Activated gamma-delta T cell treated with anti-CD3 and anti-CD28 coated beads, Interleukin-2, amount 50 U/mL, for 16 hours (primary cell): ENCODE measurements at places on chromosomes 3 and 15.

GRCh38 chr15:96367311-96368200, 37.1 kb downstream of the NR2F2 start:
- no peak for DNase-seq

DNA sequence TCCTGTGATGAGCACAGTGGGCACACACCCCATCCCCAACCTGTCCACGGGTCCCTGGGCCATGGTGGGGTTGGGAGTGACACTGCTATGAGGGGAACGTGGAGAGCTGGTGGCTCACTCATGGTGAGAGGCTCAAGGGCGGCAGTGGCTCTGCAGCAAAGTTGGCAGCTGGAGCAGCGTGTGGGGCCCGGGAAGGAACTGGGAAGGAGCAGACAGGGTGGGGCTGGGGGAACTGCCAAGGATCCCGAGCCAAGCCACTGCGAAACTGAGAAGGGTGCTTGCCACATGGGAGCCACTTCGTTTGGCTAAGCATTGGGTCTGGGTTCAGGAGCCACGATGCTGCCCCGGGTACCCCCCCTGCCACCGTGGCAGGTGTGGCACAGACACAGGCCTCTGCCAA, 80.1 kb downstream of the SNRK start:
- no peak for DNase-seq

DNA sequence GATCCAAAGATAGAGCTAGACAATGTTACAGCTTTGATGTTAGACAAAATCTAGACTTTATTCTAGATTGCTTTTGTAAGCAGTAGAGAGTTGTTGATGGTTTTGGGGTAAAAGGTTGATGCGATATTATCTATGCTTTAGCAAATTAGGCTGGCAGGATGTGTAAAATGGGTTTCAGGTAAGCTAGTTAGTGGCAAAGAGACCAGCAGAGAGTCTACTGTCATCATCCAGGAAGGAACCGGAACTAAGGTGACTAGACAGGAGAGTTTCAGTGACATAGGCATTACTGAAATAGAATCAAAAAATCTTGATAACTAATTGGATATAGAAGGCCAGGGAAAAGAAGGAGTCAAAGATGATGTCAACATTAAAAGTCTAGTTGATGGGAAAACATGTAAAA, 11.1 kb downstream of the OR5K2 start:
- DNase-seq: no peak

DNA sequence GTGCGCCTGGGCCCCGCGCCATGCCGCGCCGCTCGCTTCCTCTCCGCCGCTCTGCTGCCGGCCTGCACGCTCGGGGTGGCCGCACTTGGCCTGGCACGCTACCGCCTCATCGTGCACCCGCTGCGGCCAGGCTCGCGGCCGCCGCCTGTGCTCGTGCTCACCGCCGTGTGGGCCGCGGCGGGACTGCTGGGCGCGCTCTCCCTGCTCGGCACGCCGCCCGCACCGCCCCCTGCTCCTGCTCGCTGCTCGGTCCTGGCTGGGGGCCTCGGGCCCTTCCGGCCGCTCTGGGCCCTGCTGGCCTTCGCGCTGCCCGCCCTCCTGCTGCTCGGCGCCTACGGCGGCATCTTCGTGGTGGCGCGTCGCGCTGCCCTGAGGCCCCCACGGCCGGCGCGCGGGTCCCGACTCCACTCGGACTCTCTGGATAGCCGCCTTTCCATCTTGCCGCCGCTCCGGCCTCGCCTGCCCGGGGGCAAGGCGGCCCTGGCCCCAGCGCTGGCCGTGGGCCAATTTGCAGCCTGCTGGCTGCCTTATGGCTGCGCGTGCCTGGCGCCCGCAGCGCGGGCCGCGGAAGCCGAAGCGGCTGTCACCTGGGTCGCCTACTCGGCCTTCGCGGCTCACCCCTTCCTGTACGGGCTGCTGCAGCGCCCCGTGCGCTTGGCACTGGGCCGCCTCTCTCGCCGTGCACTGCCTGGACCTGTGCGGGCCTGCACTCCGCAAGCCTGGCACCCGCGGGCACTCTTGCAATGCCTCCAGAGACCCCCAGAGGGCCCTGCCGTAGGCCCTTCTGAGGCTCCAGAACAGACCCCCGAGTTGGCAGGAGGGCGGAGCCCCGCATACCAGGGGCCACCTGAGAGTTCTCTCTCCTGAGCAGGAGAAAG, 951 bp downstream of the GPR62 start:
- no peak for DNase-seq

- no peak for DNase-seq
Observed at GRCh38 chr3:61777483-61777882, 216.1 kb downstream of the PTPRG start.

DNA sequence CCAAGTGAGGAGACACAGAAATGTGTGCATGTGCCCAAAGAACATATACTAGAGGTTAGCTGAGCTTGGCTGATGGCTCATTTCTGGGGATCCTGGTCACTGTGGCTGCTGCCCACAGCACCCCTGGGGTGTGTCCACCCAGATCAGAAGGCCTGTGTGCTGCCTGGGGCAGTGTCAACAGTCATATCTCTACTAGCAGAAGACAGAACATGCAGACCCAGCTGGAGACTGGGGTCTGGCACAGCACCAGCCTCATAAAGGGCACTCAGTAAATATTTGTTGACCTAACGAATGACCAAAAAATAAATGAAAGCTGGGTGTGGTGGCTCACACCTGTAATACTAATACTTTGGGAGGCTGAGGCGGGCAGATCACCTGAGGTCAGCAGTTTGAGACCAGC, 16.4 kb downstream of the CHRNA3 start:
- DNase-seq: no peak

GRCh38 chr3:143989461-143989860, 17.8 kb downstream of the DIPK2A start:
- DNase-seq: no peak

DNA sequence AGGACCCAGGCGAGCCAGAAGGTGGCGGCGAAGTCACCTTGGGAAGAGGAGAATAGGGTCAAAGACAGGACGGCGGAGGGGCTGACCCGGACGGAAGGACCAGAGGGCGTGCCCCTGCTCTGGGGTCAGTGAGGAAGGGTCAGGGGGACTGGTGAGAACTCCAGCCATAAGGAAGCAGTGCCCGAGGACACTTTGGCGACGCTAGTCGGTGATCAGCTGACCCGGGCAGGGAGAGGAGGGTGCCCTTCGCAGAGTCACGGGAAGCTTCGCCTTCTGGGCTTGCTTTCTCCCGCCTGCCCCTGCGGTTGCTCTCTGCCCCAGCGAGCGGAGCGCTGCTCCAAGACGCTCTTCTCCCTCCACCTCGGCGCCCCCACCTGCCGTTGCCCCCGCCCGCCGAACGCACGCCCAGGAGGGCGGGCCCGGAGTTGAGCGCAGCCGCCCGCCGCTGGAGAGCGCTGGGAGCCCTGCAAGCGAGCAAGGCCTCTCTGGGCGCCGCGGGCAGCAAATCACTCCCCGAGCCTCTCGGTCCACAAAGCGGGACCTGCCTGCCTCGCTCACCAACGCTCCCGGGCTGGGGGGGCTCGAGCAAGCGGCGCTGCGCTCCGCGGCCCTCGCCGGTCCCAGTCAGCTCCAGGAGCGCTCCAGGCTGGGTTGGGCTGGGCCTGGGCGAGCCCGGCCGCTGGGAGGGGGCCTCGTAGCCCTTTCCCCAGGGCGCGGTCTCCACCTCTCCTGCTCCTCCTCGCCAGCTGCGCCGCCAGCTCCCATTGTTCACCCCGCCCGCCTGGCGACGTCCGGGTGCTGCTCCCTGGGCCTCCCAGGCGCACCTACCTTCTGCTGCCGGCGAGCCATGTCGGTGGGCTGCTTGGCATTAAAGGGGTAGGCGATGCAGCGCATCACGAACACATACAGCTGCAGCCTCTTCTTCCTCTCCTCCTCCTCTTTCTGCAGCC, 1.2 kb downstream of the CADPS start:
- DNase-seq: no peak

- no peak for DNase-seq
Observed at GRCh38 chr3:178435575-178435974, 100.7 kb upstream of the KCNMB2 start.

DNA sequence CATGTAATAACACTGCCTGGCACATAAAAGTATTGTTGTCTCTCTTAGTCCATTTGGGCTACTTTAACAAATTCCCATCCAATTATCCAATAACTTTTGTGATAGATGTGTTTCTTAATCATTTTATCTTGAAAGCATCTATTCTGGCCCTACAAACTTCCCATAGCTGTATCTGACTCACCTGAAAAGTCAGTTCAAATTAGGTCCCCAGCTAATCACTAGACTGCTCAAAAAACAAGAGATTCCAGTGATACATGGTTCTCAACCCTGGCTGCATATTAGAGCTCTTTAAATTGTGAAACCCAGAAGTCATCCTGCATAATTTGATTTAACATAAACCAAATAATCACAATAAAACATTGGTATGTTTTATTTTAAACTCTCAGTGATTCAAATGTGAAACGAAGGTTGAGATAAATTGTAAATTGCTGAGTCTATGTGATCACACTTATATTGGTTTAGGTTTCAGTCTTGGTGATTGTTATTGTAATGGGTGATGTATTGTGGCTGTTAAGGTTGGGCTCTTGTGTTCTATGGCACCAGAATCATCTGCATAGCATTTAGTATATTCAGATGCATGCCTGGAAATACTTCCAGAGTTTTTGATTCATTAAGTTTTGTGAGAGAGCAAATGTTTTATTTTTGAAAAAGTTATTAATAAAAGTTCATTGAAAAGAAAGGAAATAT, 268.9 kb upstream of the KCNMB2 start:
- DNase-seq: no peak

- no peak for DNase-seq
Observed at GRCh38 chr3:111351334-111351733, 190.7 kb upstream of the CD96 start.

DNA sequence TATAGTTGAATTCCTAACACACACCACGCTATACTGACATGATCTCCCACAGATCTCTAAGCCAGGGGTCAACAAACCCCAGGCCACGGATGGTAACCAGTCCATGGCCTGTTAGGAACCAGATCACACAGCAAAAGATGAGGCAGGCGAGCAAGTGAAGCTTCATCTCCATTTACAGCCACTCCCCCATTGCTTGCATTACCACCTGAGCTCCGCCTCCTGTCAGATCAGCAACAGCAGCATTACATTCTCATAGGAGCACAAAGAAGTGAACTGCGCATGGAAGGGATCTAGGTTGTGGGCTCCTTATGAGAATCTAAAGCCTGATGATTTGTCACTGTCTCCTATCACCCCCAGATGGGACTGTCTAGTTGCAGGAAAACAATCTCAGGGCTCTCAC, 2.7 kb downstream of the PDCD7 start:
- no peak for DNase-seq

DNA sequence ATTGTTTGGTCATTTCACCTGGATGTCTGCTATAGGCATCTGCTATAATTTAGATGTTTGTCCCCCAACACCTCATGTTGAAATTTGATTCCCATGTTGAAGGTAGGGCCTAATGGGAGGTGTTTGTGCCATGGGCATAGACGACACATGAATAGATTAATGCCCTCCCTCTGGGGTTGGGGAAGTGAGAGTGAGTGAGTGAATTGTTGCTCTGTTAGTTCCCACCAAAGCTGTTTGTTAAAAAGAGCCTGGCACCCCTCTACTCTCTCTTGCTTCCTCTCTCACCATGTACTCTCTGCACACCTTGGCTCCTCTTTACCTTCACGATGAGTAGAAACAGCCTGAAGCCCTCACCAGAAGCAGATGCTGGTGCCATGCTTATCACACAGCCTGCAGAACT, 23.9 kb upstream of the SORD start:
- DNase-seq: no peak

DNA sequence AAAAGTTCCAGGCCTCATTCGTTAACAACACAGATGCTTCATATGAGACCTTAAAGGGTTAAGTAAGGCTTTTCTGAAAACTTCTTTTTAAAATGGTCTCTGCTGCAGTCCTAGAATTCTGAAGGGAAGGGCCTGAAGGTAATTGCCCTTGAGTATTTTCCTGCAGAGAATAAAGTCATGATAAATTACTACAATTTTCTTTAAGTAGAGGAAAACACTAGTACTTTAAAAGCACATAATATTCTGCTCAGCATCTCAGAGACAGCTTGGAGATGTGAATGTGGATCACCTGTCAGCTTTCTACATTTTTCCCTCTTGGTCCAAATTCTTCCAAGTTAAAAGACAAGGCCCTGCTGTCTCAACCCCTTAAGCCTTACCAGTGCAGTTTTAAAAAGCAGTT, 419.5 kb downstream of the MFSD1 start:
- DNase-seq: no peak

GRCh38 chr15:86139828-86140227, 60.2 kb downstream of the AGBL1 start:
- no peak for DNase-seq

DNA sequence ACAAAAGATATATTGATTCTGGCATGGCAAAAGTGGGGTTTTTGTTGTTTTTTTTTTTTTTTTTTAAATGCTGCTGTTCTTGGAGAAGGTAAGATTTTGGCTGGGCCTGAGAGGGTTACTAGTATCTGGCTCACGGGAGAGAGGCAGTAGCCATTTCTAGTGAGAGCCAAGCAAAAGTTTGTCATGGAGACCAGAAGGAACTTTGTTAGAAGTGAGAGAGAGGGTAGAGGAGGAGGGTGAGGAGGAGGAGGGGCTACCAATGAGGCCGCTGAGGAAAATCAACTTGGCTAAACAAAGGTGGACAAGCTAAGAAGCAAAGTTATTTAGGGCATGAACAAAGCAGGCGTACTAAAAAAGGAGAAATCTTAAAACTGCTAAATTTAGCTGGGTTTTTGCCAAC, 48.9 kb upstream of the STRIT1 start:
- DNase-seq: no peak

- DNase-seq: no peak
Observed at GRCh38 chr15:68401496-68402431, 30.2 kb downstream of the ITGA11 start.

- DNase-seq: no peak
Observed at GRCh38 chr3:17765819-17766472, 23.5 kb upstream of the TBC1D5 start.

GRCh38 chr3:75171630-75172230, 492.4 kb upstream of the FRG2C start:
- DNase-seq: no peak
